ENCODE measurements at places on chromosomes 1 and 21.

DNA sequence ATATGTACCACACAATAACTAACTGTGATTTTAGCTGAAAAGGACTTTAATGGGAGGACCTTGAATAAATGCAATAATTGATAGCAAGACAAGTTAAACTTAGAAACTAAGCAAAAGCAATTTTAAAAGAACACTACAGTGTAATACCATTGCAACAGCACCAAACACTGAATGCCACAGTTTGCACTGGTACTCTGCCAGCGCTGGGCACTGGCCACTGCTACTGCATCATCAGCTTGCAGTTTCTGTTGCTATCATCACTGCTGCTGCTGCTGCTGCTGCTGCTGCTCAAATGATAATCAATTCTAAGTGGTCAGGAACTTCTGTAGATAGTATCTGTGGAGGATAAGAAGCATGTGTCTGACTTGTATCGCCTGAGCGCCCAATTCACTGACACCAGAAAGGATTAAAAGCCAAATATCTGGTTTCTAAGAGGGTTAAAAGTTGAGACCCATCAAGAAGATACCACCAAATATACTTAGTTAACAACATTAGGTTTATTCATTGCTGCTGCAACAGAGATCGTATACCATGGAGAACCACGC, 306.9 kb downstream of the LRRC40 start:
- no peak for DNase-seq

DNA sequence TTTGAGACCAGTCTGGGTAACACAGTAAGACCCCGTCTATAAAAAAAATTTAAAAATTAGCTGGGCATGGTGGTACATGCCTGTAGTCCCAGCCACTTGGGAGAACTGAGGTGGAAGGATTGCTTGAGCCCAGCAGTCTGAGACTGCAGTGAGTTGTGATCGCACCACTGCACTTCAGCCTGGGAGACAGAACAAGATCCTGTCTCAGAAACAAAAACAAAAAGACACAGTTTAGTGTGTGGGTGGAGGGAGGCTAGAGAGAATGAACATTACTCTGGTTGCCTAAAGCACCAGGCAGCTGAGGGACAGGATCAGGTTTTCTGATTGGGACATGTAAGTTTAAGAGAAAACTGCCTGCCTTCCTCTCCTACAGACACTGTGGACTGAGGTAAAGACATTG, 42.3 kb downstream of the VAMP4 start:
- no peak for DNase-seq

GRCh38 chr1:43587594-43587993, 56.9 kb downstream of the PTPRF start:
- DNase-seq = no peak

- no peak for DNase-seq
Measured at GRCh38 chr1:44250068-44250781, 37.0 kb downstream of the DMAP1 start.
